ENCODE measurements at places on chromosomes 16 and 17.

GRCh38 chr16:59236804-59237458 lies 502.8 kb upstream of the GOT2 start:
- DNase-seq: no peak

- DNase-seq: no peak
Measured at GRCh38 chr17:28968914-28969295, 17.6 kb upstream of the PHF12 start.

DNA sequence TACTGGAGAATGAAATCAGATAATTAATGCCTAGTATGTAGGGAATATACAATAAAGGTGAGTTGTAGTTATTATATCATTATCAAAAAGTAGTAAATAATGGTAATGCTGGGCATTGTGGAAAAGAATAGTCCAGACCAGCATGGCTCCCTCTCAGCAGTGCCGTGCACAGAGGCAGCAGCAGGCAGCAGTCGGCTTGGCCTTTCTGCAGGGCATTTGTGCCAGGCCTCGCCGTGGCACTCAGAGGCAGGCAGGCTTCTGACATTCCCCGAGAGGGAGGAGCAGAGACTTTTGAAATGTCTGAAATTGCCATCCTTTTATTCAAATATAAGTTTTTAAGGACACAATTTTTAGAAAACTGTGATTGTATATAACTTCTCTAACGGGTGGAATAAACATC lies 15.0 kb downstream of the KIAA0513 start:
- DNase-seq: no peak

DNA sequence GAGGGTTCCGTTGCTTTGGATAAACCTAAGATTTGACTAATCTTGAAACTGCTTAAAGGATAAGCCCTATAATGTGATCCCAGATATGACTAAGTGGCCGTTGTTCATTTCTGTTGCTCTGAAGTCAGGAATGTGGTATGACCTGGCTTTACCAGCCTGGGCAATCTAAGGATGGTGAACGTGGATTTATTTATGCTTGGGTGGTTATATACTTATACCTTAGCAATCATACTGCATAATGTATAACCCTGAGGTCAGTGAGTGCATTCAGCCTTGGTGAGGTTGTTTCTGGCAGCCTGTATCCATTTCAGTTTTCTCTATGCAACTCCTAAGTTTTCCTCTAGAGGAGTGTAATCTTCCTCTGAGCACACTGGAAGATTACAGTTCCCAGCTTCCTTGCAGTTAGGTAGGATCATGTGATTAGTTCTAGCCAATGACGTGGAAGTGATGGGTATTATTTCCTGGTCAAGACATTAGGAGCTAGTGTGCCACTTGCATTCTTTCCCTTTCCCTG lies 41.9 kb downstream of the FTO start:
- DNase-seq: no peak

- DNase-seq: no peak
Measured at GRCh38 chr16:12869698-12870427, 31.5 kb upstream of the SHISA9 start.

DNA sequence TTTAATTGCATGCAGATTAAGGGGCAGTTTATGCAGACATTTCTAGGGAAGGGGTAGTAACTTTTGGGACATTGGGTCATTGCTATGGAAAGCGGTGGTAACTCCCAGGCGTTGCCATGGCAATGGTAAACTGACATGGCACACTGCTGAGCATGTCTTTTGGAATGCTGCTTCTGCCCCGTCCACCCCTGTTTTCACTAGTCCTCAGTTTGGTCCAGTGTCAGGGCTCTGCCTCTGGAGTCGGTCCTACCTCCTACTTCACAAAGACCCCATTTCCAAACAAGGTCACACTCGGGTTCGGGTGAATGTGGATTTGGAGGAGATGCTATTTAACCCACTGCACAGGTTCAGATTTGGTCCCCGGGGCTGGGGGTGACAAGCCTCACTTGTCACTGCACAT lies 2.9 kb downstream of the IL34 start:
- DNase-seq: no peak

GRCh38 chr17:3157218-3157617 lies 29.9 kb upstream of the OR1G1 start:
- no peak for DNase-seq

DNA sequence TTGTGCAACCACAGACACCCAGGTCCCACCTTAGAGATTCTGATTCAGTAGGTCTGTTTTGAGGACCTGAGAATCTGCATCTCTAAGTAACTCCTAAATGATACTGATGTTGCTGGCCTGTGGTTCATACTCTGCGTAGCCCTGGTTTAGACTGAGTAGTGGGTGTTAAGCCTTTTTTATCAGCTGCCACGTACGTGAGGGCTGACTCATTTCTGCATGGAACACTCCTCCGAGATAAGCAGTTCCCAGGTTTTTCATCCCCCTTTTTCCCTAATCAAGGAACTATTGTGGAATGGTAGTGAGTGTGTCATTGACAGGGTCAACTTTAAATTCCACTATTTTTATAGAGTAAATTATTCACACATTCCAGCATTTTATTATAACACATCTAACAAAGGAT lies 26.1 kb downstream of the CDRT4 start:
- DNase-seq: no peak

- DNase-seq: no peak
Measured at GRCh38 chr16:17803625-17804410, 333.1 kb upstream of the XYLT1 start.

GRCh38 chr16:55003916-55004315 lies 73.3 kb downstream of the IRX5 start:
- DNase-seq: no peak

DNA sequence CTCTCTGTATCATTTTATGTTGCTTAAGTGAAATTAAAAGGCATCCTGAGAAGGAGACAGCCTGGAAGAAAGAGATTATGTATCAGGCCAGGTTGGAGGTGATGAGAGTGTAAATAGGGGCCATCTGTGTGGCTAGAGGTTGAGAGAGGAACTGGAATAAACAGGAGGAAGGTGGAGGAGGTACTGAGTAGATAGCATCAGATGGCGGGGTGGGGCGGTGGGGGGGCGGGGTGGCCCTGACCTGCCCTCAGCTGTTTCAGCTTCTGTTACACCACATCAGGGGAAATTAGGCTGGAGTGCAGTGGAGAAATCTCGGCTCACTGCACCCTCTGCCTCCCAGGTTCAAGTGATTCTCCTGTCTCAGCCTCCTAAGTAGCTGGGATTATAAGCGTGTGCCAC lies 6.9 kb upstream of the KCNG4 start:
- no peak for DNase-seq

GRCh38 chr16:35195864-35196216 lies 1736.4 kb downstream of the TP53TG3F start:
- no peak for DNase-seq

DNA sequence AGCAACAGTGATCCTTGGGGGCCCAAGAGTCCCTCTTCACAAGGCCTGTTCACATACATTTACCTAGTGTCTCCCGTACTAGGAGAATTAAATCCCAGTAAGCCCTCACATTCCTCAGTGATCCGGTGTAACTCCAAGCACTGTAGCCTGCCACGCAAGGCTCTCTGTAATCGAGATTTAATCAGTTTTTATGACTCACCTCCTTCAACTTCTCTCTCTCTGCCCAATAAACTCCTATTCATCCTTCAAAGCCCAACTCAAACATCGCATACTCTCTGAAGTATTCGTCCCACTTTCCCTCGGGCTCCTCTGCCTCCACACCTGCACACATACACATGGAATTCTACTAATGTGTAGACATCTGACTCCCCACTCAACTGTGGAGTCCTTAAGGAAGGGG lies 141.8 kb downstream of the CMIP start:
- no peak for DNase-seq

- no peak for DNase-seq
Measured at GRCh38 chr17:42520540-42520951, 15.5 kb upstream of the NAGLU start.

DNA sequence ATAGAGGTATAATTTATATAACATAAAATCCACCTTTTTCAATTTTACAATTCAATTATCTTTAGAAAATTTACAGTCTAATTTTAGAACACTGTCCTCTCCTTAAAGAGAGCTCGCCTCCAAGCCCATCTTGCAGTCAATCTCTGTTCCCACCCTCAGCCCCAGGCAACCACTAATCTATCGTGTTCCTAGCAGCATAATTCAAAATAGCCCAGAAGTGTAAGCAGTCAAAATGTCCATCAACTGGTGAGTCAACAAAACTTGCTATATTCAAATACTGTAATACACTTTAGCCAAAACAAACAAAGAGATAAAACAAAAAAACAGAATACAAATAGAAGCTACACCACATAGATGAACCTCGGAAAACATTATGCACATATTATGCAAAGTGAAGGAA lies 1006.8 kb upstream of the EEF2KMT start:
- no peak for DNase-seq

DNA sequence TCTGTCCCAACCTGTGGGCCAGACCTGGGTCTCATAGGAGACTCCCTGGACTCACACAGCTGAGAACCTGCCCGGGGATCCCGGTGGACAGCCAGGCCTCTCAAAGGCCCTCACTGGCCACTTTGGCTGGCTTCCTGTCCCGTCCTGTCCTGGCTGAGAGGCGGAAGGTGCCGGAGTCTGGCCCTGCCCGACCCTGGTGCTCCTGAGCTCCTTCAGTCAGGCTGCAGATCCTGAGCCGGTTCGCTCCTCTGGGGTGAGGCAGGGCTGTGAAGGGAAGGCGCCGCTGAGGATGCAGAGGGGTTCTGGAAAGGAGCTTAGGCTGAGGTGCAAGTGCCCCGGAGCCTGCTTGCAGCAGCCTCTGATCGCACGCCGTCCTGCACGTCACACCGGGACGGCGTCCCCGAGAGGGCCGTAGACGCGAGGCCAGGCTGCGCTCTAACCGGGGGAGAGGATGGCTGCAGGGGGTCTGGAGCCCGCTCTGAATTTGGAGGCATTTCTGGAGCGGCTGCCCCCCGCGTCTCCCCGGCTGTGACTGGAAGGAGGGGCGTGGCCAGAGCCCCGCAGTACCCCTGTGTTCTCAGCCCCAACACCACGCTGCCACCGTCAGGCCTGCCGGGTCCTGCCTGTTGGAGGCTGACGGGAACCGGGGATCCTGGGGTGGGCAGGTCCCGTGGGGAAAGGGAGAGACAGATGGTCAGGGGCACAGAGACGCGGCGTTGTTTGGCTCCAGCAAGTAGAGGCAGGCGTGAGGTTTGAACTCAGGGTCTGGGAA lies 4.1 kb downstream of the HGS start:
- no peak for DNase-seq

DNA sequence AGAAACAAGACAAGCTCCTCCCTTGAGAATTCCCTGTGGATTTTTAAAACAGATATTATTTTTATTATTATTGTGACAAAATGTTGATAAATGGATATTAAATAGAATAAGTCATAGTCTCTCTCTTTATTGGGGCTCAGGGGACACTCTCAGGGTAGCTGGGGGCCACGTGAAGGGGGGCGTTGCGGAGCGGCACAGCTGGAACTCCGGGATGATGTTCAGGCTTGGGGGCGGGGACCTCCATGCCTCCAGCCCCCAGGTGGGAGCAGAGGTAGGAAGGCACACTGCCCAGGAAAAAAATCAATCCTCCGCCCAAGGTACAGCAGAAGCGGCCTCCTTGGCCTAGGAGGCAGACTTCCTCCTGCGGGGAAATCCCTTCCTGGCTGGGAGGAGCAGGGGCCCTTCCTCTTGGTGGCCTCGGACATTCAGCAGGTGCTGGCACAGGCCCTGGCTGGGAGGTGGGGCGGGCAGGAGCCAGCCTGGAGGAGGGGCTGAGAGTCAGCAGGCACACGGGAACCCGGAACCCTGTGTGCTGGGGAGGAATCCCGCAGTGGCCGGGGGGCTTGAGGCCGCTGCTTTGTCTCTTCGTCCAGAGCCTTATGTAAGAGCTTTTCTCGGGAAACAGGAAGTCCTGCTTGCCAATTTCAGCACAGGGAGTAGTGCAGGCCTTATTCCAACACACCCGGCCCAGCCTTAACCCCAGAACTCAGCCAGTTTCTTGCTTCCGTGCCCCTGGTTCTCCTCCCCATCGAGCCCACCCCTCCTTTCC lies 591 bp upstream of the TNFSF13 start:
- DNase-seq: no peak

DNA sequence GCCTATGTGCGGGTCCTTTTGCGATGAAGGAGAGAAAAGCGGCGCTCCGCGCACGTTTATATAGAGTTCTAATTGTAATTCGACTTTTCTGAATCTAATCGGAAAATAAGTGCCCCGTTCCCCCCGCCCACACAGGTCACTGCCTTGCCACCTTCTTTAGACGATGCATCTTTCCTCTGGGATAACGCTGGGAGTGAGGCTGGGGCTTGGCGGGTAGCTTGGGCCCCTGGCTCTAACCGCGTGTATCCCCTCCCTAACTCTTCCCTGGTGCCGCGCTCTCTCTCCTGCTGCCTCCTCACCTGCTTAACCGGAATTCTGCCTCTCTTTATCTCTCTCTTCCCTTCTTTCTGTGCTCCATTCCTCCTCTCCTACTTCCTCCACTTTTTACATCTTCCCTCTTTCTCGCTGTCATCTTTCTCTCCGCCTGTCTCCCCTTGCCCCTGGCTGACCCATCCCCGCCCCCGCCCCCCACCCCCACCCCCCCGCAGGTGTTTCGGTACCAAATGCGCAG lies 2.6 kb downstream of the LHX1 start:
- DNase-seq: no peak

DNA sequence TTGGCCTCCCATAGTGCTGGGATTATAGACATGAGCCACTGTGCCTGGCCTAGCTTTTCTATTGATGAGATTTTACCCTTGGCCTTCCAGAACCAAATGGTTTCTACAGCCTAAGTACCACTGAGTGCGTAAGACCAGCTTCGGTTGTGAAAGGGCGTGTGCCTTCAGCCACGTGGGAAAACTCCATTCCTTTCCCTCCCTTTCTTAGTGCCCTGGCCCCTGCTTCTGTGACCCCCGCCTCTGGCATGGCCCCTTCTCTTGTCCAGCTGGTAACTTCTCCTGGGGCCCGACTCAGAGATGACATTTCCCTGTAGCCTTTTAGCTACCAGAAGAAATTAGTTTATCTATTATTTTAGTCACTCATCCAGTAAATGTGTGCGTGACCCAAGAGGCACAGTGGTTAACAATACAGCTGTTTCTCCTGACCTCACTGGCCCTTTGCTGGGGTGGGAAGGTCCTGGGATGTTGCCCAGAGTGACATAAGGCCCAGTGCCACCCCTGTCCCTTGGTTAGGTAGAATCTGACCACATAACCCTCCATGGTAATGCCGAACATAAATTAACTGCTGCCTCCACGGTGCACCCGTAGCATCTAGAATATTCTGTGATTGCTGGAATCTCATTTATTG lies 97.3 kb downstream of the PLCG2 start:
- no peak for DNase-seq

DNA sequence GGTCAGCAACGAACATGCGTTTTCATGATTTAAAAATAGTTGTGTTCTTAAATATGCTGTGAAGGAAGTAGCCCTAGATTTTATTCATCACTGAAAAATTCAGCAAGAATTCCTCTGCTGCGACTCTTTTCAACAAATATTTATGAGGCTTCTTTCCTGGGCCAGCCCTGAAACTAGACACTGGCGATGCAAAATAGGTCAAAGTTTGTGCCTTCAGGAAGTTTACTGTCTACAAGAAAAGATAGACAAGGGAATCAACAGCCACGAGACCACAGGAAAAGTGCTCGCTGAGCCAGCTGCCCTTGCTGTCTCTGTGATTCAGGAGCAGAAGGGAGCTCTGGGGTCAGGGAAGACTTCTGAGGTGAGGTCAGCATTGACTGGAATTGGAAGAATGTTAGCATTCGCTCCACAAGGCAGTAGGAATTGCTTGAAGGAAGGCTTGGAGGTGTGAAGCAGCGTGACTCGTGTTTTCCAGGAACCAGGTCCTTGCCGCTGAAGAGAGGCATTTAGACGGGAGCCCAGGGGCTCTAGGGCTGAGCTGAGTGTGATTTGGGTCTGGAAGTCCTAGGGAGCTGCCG lies 1.9 kb upstream of the RPL26 start:
- DNase-seq: no peak

- DNase-seq: no peak
Measured at GRCh38 chr17:75783803-75784472, 668 bp upstream of the UNK start.

- DNase-seq: no peak
Measured at GRCh38 chr17:48123776-48124388, 16.3 kb downstream of the SNX11 start.
